ENCODE measurements at places on chromosomes 7 and 10. TPM values are rescaled to one million over a fixed set of nuclear protein-coding genes. Genes with fewer than 3 reads are reported as not detected.
A peak's percentile ranks its signal among the peaks of the same experiment; 100 is the strongest.

GRCh38 chr10:103215601-103216000 is 22.5 kb upstream of the NT5C2 start:
- no peak overlapping the region for H3K27ac ChIP-seq
- no peak overlapping the region for H3K4me3 ChIP-seq
- H3K27me3 ChIP-seq, result peaks cover 10% of the 10 kb centered on the region
- H3K4me1 ChIP-seq, result no peaks in the 10 kb centered on the region
- peaks cover 13% of the 10 kb centered on the region for H3K36me3 ChIP-seq

DNA sequence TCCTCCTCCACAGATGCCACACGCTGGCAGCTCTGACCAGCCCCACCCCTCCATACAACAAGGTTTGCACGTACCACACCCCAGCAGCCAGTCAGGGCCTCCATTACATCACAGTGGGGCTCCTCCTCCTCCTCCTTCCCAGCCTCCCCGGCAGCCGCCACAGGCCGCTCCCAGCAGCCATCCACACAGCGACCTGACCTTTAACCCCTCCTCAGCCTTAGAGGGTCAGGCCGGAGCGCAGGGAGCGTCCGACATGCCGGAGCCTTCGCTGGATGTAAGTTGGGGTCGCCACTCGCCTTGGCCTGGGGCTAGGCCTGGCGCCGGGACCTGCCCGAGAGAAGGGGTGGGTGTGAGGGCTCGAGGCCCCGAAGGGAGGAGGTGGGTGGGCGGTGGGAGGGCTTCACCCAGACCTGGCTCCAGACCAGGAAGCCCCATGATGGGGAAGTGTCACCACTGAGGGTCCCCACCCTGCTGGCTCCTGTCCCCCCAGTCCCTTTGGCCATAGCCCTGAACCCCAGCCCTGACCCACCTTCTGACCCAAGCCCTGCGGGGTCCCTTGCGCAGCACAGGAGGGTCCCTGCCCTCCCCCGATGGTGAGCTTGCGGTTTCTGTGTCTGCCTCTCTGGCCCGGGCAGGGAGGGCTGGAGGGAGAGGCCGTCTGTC is 36.2 kb upstream of the PPIF start:
- DNase-seq, result no peak
- H3K4me1 ChIP-seq, result peaks cover 5% of the 10 kb centered on the region
- H3K27ac ChIP-seq, result no peak overlapping the region
- no peaks in the 10 kb centered on the region for H3K27me3 ChIP-seq
- H3K36me3 ChIP-seq, result peaks cover 6% of the 10 kb centered on the region

GRCh38 chr10:132669208-132669861 is 116.6 kb downstream of the NKX6-2 start:
- H3K36me3 ChIP-seq, result no peaks in the 10 kb centered on the region
- no peak overlapping the region for H3K27ac ChIP-seq
- peaks cover 10% of the 10 kb centered on the region for H3K4me1 ChIP-seq
- no peak overlapping the region for H3K4me3 ChIP-seq
- DNase-seq, result peak; percentile 50

DNA sequence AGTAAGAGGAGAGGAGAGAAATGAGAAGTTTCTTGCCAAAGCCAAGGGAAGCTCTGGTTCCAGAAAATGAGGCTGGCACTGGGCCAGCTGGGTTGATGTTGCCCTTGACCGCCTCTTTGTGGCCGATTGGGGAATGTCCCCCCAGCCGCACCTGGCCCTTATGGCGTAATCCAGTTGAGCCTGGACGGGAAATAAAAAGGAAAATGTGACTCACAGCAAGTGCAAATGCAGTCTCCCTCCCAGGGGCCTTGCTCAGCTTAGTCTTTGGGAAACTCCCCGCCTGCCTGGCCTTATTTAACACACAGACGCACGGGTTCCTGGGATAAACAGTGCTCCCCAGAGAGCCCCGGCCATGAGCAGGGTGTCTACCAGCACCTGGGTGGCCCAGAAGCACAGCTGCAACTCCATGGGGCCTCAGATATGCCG is 174.8 kb downstream of the KIAA1217 start:
- no peak overlapping the region for H3K4me3 ChIP-seq
- no peaks in the 10 kb centered on the region for H3K36me3 ChIP-seq
- no peak overlapping the region for H3K27ac ChIP-seq
- H3K4me1 ChIP-seq, result no peaks in the 10 kb centered on the region
- no peak for DNase-seq

DNA sequence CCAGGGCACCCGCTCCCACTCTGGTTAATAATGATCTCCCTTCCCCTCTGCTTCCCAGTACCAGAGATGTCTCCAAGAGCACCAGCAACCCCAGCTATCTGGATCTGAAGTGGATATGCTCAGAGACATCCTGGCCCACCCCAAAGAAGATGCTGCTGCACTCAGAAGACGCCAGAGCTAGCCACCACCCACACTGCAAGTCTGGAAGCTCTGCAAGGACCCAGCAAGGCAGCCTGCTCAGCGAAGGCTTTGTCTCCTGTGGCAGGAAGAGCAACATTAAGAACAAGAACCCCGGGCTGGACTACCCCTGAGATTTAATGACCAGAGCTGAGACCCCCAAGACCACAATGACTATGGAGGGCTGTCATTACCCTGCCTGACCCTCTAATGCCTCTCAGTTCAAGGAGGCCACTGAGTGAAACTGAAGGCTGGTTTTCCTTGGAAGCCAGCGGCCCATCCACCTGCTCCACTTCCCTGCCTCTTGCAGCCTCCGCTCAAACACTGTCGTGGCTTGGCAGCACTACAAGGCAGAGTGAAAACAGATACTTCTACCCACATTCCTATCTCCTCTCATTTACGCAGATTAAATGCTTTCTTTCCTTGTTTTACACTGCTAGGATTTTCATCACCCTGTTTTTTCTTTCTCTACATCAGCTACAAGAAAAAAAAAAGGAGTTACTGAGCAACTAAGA is 202.2 kb downstream of the SNX10 start:
- no peak overlapping the region for H3K4me3 ChIP-seq
- H3K27me3 ChIP-seq, result peaks cover 32% of the 10 kb centered on the region
- no peak overlapping the region for H3K27ac ChIP-seq
- H3K36me3 ChIP-seq, result no peaks in the 10 kb centered on the region
- no peak for DNase-seq
- H3K4me1 ChIP-seq, result no peaks in the 10 kb centered on the region

The FGFR2 gene
- not detected for total RNA-seq

The CTAGE6 gene
- total RNA-seq, result 1.6 TPM
